ENCODE measurements at places on chromosomes 16 and 17. TPM values are rescaled to one million over a fixed set of nuclear protein-coding genes. Genes with fewer than 3 reads are reported as not detected.
A peak's percentile ranks its signal among the peaks of the same experiment; 100 is the strongest.

- H3K27me3 ChIP-seq = peaks cover 24% of the 10 kb centered on the region
- no peak overlapping the region for H3K27ac ChIP-seq
- no peaks in the 10 kb centered on the region for H3K36me3 ChIP-seq
- H3K4me3 ChIP-seq = no peak overlapping the region
- no peak for DNase-seq
These were observed 43.8 kb downstream of the ELAC2 start for GRCh38 chr17:12974005-12974531.

GRCh38 chr17:76104140-76104895 lies 731 bp upstream of the EXOC7 start:
- H3K36me3 ChIP-seq = peaks cover 20% of the 10 kb centered on the region
- peak overlapping the region; percentile 98 for H3K4me3 ChIP-seq
- H3K27me3 ChIP-seq = no peaks in the 10 kb centered on the region
- peak overlapping the region; percentile 97 for H3K27ac ChIP-seq
- peaks cover 16% of the 10 kb centered on the region for H3K4me1 ChIP-seq

DNA sequence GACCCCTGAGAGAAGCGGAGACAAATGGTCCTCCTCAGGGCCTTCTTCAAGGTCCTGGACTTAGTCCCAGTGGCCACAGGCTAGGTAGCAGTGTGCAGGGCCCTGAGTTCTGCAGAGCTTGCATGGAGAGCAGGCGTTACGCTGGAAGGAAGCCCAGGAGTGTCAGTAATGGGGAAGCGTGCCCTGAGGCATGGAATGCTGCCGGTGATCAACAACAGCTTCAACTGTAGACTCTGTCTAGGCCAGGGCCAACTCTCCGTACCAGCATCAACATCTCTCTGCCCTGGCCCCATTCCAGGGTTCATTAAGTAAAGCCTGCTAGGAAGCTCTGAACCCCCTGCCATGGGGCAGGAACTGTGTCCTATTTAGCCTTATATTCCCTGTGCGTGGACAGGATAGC lies 568 bp upstream of the TNK1 start:
- no peak for DNase-seq
- no peak overlapping the region for H3K4me3 ChIP-seq
- peaks cover 2% of the 10 kb centered on the region for H3K36me3 ChIP-seq
- no peak overlapping the region for H3K27ac ChIP-seq
- peaks cover 7% of the 10 kb centered on the region for H3K4me1 ChIP-seq

DNA sequence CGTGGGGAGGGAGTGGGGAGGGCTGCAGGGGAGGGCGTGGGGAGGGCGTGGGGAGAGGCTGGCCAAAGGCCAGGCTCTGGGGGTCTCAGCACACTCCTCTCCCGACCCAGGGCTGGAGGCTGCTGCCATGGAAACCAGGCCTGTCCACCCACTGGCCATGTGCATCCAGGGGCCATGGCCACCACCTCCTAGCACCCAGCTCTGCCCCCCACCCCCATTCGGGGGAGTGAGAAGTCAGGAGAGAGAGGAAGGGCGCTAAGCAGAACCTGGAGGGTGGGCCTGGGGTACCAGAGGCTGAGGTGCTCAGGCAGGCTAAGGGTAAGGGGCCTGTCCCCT lies 29.6 kb downstream of the ENDOV start:
- no peaks in the 10 kb centered on the region for H3K4me1 ChIP-seq
- no peak for DNase-seq
- no peak overlapping the region for H3K27ac ChIP-seq

GRCh38 chr17:55668312-55668920 lies 54.2 kb downstream of the TMEM100 start:
- H3K27ac ChIP-seq = no peak overlapping the region
- no peak overlapping the region for H3K4me3 ChIP-seq
- no peaks in the 10 kb centered on the region for H3K4me1 ChIP-seq
- DNase-seq = no peak

- H3K4me3 ChIP-seq = no peak overlapping the region
- peaks cover 11% of the 10 kb centered on the region for H3K36me3 ChIP-seq
- DNase-seq = no peak
- H3K27me3 ChIP-seq = no peaks in the 10 kb centered on the region
- H3K4me1 ChIP-seq = peaks cover 2% of the 10 kb centered on the region
- no peak overlapping the region for H3K27ac ChIP-seq
These were observed 9.2 kb downstream of the TAF1C start for GRCh38 chr16:84177741-84178073.

DNA sequence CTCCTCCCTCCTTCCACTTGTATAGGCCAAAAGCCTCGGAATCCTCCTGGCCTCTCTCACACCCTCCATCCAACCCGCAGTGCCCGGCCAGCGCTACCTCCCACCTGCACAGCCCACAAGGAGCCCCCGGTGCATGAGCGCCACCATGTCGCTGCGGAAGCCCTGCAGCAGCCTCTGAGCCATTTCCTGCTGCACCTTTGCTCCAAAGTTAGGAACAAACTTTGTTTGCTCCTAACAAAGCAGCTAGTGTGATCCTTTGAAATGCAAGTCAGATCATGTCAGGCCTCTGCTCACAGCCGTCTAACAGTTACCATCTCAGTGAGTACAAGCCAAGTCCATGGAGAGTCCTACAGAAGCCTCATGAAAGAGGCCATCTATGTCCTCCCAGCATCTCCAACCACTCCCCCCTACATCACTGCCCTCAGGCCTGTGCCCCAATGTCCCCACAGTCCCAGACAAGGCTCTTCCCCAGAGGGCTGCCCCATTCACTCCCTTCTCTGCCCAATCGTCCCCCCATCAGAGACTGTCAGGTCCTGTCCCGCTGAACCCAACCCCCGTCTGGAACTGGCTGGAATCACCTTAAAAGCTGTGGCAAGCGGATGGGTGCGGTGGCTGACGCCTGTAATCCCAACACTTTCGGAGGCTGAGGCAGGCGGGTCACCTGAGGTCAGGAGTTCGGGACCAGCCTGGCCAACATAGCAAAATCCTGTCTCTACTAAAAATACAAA lies 7.5 kb downstream of the DCAKD start:
- H3K4me1 ChIP-seq = peaks cover 16% of the 10 kb centered on the region
- no peaks in the 10 kb centered on the region for H3K27me3 ChIP-seq
- peaks cover 3% of the 10 kb centered on the region for H3K36me3 ChIP-seq

DNA sequence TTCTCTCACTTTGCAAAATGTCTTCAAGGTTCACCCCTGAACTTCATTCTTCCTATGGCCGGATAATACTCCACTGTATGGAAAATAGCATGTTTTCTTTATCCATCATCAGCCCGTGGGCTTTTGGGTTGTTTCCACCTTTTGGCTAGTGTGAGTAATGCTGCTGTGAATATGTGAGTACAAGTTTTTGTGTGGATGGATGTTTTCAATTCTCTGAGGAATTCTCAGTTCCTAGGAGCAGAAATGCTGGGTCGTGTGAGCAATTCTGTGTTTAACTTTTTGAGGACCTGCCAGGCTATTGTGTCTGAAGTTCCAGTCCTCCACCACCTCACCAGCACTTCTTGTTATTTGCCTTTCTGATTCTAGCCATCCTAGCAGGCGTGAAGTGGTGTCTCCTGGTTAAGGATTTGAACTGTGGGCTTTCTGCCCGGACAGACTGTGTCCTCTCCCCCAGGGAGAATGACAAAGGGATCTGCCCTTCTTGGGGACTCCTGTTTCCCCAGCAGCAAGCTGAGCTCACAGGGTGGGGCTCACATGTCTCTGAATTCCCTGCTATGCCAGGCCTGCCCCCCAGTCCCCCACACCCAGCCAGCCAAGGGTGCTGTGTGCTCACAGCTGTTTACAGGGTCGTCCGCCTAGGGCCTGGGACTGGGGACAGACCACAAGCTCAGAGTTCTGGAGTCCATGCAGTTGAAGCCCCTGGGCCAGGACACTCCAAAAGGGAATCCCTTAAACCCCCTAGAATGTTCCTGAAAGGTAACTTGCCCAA lies 92.2 kb upstream of the CIBAR2 start:
- no peaks in the 10 kb centered on the region for H3K27me3 ChIP-seq
- no peak overlapping the region for H3K4me3 ChIP-seq
- no peak overlapping the region for H3K27ac ChIP-seq
- H3K4me1 ChIP-seq = no peaks in the 10 kb centered on the region

DNA sequence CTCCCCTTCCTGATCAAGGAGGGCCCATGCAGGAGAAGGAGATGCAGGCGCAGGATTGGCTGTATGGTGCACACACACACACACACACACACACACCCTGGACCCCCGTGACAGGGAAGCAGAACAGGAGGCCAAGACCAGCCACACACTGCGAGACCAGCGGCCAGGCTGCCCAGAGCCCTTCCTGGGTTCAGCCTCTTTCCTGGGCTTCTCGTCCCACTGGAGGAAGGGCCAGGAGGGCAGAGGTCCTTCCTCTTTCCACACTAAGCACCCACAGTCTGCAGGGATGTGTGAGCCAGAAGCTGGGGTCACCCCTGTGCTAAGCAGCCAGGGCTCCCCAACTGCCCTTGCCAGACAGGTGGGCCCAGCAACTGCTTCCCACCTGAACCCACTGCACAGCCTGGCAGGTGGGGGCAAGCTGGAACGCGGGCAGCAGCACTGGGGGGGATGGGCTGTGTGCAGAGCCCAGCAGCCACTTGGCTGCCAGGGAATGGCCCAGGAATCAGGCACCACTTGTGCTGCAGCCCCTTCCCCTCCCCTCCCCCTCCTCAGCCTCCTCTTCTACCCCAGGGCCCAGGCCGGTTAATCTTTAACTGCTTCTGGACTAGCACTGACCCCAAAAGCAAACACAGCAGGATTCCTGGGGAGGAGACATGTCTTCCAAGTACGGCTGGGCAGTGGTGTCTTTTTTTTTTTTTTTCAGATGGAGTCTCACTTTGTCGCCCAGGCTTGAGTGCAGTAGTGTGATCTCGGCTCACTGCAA lies 44.6 kb upstream of the SLC38A10 start:
- no peak overlapping the region for H3K27ac ChIP-seq
- H3K27me3 ChIP-seq = peaks cover 39% of the 10 kb centered on the region
- H3K4me1 ChIP-seq = peaks cover 5% of the 10 kb centered on the region
- H3K36me3 ChIP-seq = peaks cover 2% of the 10 kb centered on the region

DNA sequence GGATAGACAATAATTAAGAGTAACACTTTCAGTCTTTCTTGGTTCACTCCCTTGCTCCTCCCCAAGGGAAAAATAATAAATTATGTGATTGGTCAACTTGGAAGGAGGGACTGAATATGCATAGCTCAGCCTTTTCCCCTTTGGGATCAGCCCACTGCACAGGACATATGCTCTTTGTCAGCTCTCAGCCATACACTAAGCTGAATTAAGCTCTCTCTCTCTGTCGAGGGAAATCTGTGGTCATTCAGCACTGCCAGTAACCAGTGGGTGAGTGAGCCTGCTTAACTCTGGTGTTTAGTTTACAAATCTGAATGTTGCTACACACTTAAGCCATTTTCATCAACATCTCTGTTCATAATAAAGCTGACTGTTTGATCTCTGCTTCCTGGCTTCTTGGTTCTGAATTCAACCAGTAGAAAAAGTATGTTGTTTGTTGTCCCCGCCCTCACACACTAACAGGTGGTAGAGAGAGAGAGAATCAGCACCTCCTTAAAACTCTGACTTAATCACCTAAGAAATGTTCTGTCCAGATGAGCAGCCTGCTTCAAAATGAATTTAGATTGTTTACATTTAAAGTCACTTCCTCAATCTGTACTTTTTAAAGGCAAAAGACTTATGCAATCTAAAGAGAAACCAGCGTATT lies 102.3 kb upstream of the C17orf78 start:
- H3K27me3 ChIP-seq = no peaks in the 10 kb centered on the region
- no peak for DNase-seq
- no peak overlapping the region for H3K4me3 ChIP-seq
- no peak overlapping the region for H3K27ac ChIP-seq

DNA sequence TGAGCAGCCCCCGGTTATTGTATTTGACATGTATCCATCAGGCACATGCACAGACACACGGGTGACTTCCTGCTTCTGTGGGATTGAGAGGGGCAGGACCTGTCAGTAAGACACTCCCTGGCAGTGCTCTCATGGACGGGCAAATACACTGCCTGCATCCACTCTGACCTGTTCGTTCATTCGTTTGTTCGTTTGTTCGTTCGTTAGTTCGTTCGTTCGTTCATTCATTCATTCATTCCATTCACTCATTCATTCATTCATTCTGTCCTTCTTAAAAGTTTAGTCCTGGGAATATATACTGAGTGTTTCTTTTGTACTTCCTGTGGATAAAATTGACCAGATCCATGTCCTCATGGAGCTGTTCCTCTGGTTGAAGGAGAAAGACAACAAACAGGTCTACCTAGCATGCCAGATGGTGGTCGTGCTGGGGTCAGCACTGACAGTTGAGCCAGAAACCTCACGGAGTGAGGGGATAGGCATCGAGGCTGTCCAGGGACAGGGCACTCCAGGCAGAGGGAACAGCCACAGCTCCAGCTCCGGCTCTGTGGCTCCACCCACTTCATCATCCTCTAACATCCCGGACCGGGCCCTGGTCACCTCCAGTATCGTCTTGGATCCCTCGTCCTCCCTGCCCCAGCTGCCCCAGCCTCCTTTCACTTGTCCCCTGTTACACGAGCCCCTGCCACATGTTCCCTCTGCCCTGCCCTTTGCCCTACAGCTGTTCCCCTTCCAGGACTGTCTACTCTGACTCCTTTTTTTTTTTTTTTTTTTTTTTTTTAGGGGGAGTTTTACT lies 336.1 kb downstream of the CPPED1 start:
- no peak for DNase-seq
- no peak overlapping the region for H3K4me3 ChIP-seq
- no peaks in the 10 kb centered on the region for H3K36me3 ChIP-seq
- no peak overlapping the region for H3K27ac ChIP-seq

GRCh38 chr17:39209317-39210092 lies 9.4 kb downstream of the RPL19 start:
- peaks cover 6% of the 10 kb centered on the region for H3K36me3 ChIP-seq
- peaks cover 22% of the 10 kb centered on the region for H3K27me3 ChIP-seq
- no peak overlapping the region for H3K27ac ChIP-seq
- peak overlapping the region; percentile 9 for H3K4me3 ChIP-seq
- peaks cover 12% of the 10 kb centered on the region for H3K4me1 ChIP-seq

DNA sequence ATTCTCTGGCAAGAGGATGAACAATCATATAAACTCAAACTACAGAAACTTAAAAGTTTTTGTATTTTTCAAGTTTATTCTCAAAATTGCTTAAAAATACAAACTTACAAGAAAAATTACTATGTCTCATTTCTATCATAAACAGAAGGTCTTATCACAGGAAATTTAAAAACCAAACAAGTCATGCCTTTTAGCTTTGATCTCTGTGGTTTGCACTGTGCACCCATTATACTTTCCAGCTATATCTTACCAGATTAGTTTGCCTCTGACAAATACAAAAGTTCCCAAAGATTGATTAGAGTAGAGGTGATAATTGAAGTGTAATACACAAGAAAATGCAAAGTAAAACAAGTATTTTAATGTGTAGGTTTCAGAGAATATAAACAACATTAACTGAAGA lies 117.4 kb downstream of the MYO1D start:
- no peak for DNase-seq
- peaks cover 6% of the 10 kb centered on the region for H3K4me1 ChIP-seq
- H3K36me3 ChIP-seq = no peaks in the 10 kb centered on the region
- no peaks in the 10 kb centered on the region for H3K27me3 ChIP-seq
- no peak overlapping the region for H3K4me3 ChIP-seq

NUDT7 gene
- total RNA-seq = 2.7 TPM

C1QTNF1 gene
- not detected for total RNA-seq

MT1M gene
- not detected for total RNA-seq

CD300H gene
- not detected for total RNA-seq

DBNDD1 gene
- total RNA-seq = not detected

Measured in activated CD8-positive, alpha-beta memory T cell treated with anti-CD3 and anti-CD28 coated beads, Interleukin-2, amount 10 ng/mL, durations not matched to agents 7 days and 5 days (primary cell).